ENCODE measurements at places on chromosomes 16 and 17.
A peak's percentile ranks its signal among the peaks of the same experiment; 100 is the strongest.

DNA sequence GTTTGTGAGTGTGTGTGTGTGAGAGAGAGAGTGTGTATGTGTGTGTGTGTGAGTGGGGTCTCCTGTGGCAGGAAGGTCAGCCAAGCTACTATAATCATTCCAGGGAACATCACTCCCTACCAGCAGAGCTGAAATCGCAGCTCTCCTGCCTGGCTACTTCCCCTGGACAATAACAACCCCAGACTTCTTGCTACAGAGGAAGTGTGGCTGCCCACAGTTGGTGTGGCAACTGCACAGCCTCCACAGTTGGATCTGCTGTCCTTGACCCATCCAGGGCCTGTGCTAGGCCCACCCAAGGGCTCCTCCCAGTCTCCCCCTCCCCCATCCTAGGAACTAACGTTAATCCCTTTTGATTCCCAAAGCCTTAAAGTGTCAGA lies 1.5 kb downstream of the SLC13A5 start:
- DNase-seq: no peak

- DNase-seq: peak; percentile 87
Observed at GRCh38 chr16:50683689-50684374, 2.7 kb upstream of the SNX20 start.

- DNase-seq: no peak
Observed at GRCh38 chr16:21650521-21650920, 1.9 kb downstream of the IGSF6 start.

- DNase-seq: no peak
Observed at GRCh38 chr17:64148699-64149098, 18.8 kb upstream of the ERN1 start.

DNA sequence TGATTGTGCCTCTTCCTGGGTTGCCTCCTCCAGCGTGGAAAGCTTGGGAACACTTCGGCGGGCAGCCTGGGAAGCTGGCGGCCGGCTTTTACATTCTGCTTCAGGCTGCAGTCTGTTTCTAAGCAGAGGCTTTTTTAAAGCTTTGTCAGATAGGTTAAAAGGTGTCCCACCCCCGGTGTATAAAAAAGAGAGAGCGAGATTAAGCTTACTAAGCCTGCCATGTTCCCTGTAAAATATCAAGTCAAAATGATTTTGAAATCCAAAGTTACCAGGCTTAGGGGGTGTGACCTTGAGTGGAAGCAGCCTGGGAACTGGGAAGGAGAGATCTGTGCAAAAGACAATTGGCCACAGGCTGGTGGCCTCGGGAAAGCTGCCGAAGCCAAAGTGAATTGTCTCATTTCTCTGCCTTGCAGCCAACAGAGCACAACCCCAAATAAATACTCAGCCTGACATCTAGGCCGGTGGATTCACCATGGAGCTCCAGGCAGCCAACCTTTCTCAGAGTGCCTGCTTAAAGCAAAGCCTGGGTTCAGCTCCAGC lies 254.5 kb downstream of the FTO start:
- DNase-seq: no peak

GRCh38 chr16:77613095-77613494 lies 109.2 kb upstream of the NUDT7 start:
- DNase-seq: no peak

DNA sequence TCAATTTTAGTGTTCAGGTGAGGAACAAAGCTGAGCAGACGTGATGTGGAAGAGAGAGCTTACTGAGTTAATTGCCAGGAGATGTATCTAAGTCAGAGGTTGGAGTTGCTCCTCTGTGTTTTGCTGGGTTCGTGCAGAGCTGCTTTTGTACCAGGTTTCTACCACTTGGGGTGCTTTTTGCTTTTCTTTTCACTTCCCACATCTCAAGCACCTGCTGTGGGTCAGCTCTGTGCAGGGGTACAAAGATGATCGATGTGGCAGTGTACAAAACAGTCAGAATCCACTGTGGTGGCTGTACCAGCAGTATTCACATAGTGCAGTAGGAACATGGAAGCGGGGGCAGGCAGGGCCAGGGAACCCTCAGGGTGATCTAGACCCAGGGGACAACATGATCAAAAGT lies 14.8 kb downstream of the UNK start:
- DNase-seq: no peak

DNA sequence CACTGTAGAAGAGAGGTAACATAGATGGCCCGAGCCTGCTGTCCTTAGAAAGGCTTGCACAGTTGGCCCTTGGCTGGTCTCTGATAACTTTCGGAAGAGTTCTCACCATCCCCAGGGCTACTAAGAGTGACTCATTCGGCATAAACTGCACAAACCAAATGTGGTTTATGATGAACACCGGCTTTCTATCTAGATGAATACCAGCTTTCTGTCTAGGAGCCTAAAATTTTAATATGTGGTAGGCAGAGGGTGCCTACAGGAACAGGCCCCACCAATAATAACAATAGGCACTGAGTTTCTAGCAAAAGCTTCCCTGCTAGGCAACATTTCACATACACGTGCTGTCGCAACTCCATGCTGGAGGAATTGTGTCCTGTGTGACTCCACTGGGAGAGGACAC lies 15.4 kb downstream of the CNOT1 start:
- no peak for DNase-seq

DNA sequence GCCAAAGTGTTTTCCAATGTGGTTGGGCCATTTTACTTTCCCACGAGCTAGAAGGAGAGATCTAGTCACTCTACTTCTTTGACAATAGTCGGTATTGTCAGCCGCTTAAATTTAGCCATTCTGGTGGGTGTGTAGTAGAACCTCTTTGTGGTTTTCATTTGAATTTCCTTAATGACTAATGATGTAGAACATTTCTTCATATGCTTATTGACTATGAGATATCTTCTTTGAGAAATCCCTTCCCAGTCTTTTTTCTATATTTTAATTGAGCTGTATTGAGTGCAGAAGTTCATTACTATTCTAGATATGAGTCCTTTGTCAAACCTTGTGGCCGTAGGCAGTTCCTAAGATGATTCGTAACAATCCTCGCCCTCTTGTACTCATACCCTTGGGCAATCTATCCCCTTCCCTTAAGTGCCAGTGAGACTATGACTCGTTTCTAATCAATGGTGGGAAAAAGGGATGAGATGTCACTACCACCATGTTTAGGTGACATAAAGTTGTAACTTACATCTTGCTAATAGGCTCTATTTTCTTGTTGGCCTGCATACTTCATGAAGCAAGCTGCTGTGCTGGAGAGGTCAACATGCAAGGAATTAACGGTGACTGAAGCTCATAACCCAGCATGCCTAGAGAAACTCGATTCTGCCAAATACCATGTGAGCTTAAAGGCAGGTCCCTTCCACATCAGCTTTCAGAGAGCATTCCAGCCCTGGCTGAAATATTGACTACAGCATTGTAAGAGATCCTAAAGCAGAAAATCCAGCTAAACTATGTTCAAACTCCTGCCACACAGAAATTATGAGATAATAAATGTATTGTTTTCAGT lies 817.9 kb upstream of the SOX9 start:
- DNase-seq: no peak

DNA sequence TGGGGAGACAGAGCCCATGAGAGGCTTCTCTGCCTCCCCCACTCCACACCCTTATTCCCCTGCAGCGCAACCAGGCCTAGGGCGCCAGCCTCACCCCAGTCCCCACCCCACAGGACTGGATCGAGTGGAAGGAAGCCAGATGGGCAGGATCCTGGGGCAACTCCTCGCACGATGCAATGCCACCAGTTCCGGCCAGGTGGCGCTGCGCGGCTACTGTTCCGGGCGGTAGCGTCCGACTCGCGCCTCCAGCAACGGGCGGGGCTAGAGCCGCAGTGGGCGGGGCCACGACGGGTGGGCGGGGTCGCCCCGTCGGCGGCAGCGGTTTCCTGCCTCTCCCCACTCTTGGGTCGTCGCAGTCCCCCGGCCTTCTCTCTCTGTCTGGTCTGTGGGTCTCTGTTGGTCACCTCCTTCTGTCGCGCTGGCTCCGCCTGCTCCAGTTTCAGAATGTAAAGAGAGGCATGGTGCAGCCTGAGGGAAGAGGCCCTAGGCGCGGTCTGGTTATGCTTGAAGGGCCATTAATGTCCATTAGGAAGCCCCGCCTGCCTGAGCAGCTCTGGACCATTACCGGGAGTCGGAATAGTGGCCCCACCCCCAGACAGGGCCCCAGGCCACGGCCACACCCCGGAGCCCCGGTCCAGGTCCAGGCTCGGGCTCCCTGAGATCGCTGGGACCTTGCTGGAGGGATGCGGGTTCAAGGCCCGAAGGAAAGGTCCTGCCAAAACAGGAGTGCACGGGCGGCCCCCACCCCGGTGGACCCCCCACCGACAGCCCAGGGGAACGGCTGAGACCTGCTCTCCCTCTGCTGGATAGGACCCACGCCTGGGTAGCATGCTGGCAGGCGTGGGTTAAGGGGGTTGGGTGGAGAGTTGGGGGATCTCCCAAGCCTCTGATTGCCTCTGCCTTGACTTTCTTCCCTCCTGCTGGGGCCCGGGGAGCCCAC lies 3.3 kb upstream of the NHERF2 start:
- DNase-seq: peak; percentile 51

GRCh38 chr16:69618307-69618706 lies 52.5 kb downstream of the NFAT5 start:
- no peak for DNase-seq

DNA sequence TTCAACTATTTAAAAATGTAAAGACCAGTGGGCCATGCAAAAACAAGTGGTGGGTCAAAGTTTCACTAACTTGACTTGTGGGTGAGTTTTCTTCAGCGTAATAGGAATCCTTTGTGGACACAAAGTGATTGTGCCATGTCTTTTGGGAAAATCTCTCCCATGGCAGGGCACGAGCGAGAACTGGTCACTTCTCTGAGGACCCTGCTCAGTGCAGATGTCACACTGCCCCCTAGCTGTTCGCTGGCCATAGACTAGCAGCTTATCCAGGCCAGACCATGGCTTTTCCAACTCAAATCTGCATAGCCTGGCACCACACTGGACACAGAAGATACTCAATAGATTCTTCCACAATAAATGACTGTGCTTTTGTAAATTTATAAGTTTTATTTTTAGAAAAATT lies 306.0 kb upstream of the CCL2 start:
- DNase-seq: no peak

DNA sequence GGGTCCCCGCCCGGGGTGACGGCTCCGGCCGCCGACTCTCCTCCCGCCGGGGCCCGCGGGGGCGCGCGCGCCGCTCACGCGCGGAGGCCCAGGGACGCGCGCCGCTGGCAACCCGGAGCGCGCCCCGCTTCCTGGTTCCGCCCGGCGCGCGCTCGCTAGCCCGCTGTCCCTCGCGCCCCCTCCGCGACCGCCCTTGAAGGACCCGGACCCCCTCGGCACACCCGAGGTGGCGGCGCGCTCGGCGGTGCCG lies at the start of gene STAT5B:
Gene STAT5B, minus strand, starts transcription at position 33 of the 250 bp plus-strand sequence. CDS start 44,264 bp downstream, outside the sequence.
- no peak for DNase-seq

GRCh38 chr17:82889496-82890338 lies 49.9 kb upstream of the ZNF750 start:
- no peak for DNase-seq

DNA sequence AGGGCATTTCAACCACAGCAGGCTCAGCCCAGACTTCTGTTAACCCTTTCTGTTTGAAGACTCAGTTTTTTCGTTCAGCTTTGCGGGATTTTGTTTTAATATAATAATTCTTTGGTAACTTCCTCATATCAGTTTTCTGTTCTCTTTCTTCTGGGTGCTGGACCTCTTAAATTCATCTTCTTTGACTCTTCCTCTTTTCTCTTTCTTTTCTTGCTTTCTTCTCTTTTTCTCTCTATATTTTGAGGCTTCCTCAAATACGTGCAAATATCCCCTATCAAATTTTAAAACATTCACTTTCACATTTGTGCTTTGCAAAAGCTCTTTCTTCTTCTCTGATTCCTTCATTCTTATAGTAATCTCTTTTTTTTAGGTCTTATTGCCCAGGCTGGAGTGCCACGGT lies 136.3 kb downstream of the HS3ST3B1 start:
- DNase-seq: no peak

DNA sequence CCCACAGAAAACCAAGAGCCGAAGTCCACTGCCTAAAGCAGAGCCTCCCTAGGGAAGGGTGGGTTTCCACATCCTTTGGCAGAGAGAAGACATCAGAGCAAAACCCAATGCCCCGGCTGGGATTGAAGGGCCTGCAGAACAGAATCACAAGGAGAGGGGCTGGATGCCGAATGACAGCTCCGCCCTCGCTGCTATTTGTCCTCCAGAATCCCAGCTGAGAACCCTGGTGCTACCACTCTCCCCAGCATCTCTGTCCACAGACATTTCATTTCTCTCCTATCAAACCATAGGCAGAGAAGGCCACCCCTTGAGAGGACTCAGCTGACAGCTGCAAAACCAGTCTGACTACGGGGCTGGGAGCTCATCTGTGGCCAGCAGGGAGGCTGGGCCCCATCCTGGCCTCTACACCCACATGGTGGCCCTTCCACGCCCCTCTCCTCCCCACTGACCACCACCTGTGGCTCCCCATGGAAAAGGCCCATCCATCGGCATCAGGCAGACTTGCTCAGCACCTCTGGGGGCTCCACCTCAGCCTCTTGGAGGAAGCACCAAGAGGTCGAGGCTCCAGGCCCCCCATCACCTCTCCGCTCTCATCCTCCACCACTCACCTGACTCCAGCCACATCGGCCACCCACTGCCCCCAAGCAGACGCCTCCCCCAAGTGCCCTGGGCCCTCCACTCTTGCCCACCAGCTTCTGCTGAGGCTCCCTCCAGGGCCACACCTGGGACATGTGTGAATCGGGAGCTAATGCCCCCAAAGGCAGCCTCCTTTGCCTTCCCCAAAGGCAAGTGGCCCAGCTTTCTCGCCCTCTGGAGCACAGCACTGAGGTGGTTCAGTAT lies 288.5 kb downstream of the C16orf95 start:
- no peak for DNase-seq

DNA sequence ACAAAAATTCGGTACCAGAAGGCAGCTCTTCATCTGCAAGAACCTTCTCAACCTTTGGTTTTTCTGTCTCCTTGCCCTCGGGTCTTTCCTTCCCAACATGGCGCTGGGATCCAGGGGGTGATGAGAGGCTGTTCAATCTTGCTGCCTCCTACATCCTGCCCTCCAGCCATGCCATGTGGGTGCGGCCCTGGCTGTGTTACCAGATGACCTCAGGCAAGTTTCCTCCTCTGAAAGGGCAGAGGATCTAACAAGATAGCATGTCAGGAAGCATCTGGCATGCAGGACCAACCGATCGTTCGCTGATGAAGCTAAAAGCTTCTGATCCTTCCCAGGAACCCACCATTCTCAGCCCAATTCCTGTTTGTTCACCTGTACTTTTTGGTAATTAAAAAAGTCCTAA lies 36.8 kb upstream of the BCAR1 start:
- no peak for DNase-seq

GRCh38 chr17:45895304-45895968 lies 1.1 kb downstream of the MAPT start:
- DNase-seq: no peak

GRCh38 chr16:70483426-70483825 lies 29.0 kb downstream of the FCSK start:
- peak; percentile 59 for DNase-seq

- no peak for DNase-seq
Observed at GRCh38 chr16:29974291-29975133, 844 bp downstream of the TAOK2 start.

- DNase-seq: no peak
Observed at GRCh38 chr16:8716592-8716991, 42.2 kb downstream of the ABAT start.

DNA sequence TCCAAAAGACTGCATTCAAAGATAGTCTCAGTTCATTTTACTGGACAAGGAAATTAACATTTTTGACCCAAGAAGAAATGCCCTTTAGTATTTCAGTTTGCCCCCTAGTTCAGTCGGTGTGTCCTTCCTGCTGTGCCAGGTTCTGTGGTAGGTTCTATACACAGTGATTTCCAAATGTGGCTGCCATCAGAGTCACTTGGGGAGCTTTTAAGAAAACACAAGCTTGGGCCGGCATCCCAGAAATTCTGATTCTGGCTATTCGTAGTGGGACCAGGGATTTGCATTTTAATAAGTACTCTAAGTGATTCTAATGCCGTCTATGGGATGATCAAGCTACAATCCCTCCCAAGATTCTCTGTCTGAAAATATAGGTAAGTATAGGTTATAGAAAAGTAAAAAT lies 10.2 kb downstream of the RSPRY1 start:
- no peak for DNase-seq
